Activated T-cell treated with anti-CD3 and anti-CD28 coated beads, Interleukin-2, amount 50 U/mL, for 48 hours (primary cell): ENCODE measurements at places on chromosomes 2 and 18.
A peak's percentile ranks its signal among the peaks of the same experiment; 100 is the strongest.

DNA sequence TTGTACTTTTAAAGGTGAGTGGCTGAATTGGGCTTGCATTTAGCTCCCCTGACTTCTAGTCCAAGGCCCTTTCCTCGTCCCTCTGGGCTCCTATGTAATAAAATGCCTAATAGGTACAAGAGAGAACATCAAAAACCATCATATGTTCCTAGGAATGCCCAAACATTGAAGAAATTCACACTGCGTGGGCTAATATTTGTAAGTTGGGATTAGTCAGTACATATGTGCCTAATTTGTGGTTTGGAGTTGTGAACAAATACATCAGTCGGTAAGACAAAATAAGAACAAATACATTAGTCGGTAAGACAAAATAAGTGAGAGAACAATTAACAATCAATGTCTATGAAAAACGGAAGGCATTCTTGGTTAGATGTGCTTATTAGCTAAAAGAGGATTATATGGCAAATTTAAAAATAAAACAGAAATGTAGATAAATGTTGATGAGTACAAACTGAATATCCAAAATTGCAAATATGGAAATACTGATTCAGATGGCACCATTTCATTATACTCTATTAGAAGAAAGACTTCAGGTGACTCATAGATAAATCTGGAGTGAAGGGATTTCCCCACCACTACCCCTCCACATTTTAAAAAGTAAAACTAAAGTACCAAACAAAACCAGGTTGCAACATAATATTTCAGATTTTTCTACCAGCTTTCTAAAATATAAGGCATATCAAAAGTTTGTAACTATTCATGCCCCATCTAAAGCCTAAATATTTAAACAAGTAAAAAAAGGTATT lies 325.4 kb downstream of the ZEB2 start:
- DNase-seq: no peak

GRCh38 chr2:4483050-4483449 lies 779.7 kb downstream of the DCDC2C start:
- DNase-seq: no peak

GRCh38 chr2:65382776-65383357 lies 49.5 kb downstream of the SPRED2 start:
- DNase-seq: peak; percentile 94

GRCh38 chr2:104872866-104873688 lies 19.2 kb downstream of the POU3F3 start:
- peak; percentile 66 for DNase-seq

DNA sequence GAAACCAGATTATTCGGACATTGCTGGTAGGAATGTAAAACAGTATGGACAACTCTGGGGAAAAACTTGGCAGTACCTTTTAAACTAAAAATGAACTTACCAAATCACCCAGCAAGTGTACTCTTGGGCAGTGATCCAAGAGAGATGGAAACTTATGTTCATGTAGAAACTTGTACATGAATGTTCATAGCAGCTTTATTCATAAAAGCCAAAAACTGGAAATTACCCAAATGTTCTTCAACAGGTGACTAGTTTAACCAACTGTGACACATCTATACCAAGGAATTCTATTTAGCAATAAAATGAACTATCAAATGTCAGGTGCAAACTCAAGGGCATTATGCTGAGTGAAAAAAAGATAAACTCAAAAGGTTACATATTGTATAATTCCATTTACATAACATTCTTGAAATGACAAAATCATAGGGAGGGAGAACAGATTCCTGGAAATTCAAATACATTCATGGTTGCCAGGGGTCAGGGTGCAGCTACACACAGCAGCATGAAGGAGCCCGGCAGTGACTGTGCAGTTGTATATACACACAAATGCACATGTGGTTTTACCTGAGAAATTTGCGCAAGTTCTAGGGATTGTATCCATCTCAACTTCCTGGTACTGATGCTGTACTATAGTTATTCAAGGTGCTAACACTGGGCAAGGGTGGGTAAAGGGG lies 3.5 kb upstream of the RNU4ATAC start:
- DNase-seq: peak; percentile 55

- DNase-seq: no peak
Observed at GRCh38 chr2:152814475-152815030, 96.1 kb downstream of the ARL6IP6 start.

DNA sequence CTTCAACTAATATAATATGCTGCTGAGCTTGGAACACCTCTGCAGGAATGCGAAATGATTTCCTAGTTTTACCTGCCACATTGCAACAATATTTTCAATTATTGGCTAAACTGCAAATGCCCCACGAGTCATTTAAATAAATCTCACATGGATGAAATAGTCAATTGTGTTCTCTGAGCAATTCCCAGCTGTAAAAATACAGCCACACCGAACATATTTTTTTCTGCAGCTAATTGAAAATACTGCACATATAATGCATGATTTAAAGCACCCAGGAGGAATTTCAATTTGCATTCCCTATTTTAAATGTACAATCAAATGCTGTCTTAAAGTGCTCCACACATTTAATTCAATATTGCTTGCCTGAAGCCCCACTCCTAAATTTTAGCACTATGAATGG lies 18.6 kb downstream of the SERPINE2 start:
- DNase-seq: no peak

DNA sequence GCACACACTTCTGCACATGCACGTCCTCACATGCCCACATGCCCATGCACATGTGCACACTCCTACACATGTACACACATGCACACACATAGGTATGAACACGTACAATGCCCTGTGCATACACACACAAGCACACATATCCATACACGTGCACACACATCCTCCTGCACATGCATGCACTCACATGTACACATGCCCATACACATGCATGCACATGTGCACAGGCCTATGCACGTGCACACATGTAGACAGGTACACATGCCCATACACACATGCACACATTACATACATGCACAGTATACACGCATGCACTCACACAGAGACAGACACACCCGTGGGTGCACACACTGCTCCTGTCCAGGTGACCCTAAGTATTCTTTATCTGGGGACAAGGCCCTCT lies 34.3 kb downstream of the GPC1 start:
- DNase-seq: no peak

- DNase-seq: no peak
Observed at GRCh38 chr2:24179683-24180082, 4.8 kb downstream of the FAM228A start.

DNA sequence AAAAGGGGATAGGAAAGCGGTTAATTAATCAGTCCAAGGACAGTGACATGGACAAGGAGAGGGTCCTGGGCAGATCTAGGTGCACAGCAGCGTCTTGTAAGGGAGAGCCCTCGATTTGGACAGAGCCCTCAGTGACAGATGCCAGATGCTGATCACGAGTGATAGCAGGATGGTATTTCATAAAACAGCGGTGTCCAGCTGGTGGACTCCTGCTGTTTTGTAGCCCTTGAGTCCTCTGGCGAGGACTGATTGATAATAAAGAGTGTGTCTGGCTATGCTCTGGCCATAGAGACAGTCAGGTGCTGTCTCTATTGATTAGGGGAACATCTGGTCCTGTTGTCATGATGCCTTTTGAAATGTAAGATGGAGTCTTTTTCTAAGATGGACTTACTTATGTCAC lies 180.7 kb downstream of the NCK2 start:
- no peak for DNase-seq

GRCh38 chr2:68357605-68358337 lies 7.3 kb upstream of the PLEK start:
- DNase-seq: no peak
